ENCODE measurements at places on chromosomes 5 and 9. TPM values are rescaled to one million over a fixed set of nuclear protein-coding genes. Genes with fewer than 3 reads are reported as not detected.
A peak's percentile ranks its signal among the peaks of the same experiment; 100 is the strongest.

DNA sequence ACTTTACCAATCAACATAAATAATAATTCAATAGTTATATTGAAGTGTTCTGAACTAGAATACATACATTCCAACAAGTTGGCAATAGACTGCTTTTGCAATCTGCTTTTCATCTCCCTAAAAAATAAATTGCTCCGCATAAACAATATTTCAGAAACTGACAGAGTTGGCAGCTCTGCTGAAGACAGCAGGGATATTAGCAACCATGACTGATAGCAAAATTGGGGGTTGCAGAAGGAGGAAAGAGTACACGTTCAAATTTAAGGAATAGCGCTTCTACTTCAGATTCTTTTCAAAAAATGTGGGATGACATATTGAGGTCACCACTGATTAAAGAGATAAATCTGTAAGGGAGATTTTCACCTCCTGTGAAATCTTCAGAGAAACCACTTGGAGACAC lies 521.2 kb downstream of the DTWD2 start:
- no peak for DNase-seq

DNA sequence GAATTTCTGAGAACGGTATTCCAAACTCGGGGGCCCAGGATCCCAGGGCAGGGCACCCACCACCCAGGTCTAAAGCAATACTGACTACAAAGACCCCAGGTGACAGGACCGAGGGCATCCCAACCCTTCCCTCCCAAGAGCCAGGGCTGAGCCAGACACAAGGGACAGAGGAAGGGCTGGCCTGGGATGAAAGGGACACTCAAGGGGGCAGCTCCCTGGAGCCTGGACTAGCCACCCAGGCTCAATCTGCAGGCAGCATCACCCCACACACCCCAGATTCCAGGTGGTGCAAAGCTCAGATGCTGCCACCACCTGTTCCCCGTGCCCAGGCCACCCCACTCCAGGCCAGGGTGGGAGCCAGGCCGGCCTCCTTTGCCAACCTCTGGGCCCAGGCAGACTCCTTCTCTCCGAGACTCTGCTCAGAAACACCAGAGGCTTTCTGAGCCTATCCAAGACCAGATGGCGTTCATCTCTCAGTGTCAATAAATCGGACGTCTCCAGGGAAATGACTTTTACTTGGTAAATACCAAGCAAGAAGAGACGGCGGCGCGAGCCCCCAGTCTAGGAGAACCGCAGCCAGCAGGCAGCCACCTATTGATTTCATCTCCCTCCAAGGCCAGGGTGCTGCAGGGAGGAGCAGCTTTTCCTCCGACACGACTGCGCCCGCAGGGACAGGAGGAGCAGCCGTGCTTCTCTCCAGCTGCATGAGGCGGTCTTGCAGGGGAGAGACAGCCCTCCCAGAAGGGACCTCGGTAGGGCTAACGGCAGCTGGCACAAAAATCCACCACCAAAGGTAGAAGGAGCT lies 94.1 kb upstream of the ADAMTS2 start:
- no peak for DNase-seq

GRCh38 chr9:2385746-2386145 lies 235.8 kb upstream of the VLDLR start:
- DNase-seq = no peak

DNA sequence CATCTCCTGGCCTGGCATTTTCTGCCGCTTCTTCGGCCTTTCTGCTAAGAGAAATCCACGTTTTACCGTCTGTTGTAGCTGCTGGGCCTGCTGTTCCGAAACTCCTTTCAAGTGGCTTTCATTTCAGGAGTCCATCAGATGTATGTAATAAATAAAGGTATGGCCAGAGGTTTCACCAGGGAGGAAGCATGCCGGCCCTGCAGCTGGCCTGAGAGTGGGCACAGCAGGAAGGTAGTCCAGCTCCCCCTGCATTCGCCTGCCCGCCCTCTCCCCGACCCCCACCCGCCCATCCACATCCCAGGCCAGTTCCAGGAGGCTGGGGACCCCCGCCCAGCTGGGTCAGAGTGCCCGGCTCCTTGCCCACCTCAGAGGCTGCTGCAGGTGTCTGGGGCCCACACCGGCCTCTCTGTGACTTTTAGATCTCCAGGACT lies 46.4 kb upstream of the EXOC3 start:
- no peak for DNase-seq

DNA sequence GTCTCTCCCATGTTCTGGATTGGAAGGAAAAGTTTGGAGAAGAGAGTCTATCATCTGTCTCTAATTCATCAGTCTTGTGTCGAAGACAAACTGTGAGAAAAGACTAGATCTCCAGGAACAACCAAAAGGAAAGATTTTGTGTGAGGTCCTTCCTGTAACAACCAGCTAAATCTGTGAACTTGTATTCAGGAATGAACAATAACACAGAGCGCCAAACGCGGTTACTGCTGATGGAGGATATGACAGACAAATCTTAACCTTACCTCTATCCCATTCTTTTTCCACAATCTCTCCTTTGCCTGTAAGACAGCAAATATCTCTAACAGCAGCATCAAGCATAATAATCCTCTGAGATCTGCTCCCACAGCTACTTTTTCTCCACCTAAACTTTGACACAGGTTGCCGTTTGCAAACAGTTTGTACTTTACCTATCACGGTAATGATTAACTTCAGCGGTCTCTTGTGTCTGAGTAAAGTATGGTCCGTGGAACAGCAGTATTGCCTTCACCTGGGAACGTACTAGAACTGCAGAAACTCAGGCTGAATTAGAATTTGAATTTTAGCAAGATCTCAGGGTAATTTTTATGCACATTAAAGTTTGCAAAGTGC lies 387.6 kb downstream of the ELAVL2 start:
- no peak for DNase-seq

AGXT2 gene
- not detected for polyA plus RNA-seq

DNA sequence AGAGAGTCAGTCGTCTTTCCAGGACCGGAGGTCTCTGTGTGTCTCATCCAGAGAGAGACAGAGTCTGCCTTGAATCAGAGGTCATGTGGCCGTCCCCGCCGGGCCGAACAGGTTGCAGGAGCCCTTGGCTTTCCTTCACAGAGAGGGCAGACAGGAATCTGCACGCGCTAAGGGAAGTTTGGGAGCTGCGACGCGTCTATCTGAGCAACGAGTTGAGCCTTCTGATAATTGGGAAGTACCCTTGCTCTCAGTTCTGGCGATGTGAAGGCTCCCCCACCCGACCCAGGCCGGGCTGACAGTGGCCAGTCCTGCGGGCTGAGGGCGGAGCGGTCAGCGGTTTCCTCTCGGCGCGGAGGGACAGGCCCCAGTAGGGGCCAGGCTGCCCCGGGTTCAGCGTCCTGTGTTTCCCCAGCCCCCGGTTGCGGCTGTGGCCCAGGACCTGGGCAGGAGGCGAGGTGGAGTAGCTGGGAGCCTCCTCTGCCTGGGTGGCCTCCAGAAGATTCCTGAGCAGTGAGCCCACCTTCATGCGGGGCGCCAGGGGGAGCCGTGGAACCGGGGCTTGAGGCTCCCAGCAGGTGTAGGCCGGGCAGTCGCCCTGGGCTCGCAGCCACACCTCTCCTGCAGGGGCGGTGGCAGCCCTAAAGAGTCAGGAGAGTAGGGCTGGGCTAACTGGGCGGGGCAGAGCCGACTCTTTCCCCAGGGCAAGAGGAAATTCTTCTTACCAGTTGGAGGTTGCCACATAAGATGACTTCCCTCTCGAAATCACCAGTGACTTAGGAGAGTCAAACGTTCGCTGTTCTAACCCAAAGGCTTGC lies 13.9 kb downstream of the NR2F1 start:
- peak; percentile 32 for DNase-seq

- peak; percentile 61 for DNase-seq
Measured at GRCh38 chr9:107488375-107489143, 1.0 kb downstream of the KLF4 start.

DNA sequence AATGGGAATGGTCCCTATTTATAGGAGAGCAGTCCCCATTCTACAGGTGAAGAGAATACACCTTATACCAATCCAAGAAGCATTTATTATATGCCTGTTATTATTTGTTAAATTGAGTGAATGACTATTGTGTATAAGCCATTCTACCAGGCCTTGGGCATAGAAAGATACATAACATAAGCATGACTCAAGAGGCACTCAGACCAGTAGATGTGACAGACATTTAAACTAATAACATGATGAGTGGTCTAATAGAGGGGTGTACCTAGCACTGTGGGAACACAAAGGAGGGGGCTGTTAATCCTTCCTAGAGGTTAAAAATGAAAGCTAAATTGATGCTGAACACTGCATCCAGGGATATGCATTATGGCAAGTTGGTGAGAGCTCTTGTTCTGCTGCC lies 145.0 kb upstream of the TNC start:
- peak; percentile 23 for DNase-seq

MEIKIN gene
- polyA plus RNA-seq = not detected

HSD17B3 gene
- not detected for polyA plus RNA-seq

DNA sequence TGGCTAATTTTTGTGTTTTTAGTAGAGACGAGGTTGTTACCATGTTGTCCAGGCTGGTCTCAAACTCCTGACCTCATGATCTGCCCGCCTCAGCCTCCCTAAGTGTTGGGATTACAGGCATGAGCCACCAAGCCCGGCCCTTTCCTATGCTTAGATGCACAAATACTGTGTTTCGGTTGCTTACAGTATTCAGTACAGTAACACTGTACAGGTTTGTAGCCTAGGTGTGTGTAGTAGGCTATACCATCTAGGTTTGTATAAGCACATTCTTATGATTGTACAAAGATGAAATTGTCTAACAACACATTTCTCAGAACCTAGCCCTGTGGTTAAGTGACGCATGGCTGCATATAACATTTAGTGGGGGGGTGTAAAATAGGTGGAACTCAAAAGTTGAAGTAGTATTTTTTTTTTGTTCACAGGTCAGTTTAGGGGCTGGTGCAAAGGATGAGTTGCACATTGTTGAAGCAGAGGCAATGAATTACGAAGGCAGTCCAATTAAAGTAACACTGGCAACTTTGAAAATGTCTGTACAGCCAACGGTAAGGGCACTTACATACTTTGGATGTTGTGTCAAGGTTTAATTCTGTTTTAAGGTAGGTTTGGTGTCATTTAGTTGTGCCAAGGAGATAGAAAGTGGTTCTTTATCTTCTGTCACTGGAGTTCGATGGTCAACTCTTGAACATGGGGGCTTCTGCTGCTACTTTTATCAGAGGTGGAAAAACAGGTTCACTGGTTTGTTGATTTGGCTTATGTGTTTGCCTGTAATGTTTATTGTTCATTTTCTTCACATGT lies 3.4 kb downstream of the NPM1 start:
- no peak for DNase-seq

SLC45A2 gene
- not detected for polyA plus RNA-seq

DNA sequence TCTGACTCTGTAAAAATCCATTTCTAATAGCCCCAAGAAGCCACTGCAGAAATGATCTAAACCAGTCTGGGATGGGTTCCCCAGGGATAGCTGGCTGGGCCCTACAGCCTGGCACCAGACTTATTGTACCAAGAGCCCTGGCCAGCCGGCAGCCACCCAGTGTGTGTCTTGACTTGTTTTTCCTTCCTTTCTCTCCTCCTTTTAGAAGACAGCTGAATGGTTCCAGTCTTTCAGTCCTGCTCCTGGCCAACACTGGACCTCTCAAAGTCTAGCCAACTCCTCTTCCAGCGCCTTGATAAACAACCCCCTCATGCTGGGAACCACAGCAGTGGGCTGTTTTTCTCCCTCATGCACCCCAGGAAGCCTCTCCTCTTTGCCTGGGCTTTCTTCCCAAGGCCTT lies 34.1 kb downstream of the ATOX1 start:
- DNase-seq = no peak

DNA sequence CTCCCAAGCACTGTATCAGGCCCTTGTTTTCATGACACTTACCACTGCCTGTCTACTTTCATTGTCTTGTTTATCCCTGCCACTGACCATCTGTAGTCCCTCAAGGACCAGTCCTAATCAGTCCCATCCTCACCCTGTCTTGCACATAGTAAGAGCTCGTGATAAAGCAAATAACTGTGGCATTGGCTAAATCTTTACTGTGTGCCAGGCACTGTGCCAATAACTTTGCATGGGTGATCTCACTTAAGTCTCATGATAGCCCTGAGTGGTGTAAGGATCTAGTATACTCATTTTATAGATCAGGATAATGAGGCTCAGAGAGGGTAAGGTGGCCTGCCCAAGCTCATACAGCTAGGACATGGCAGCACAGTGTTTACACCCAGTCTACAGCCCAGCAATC lies 5.6 kb downstream of the CDX1 start:
- DNase-seq = no peak

PRR7 gene
- polyA plus RNA-seq = 11.2 TPM

TMC1 gene
- polyA plus RNA-seq = 0.01 TPM

DNA sequence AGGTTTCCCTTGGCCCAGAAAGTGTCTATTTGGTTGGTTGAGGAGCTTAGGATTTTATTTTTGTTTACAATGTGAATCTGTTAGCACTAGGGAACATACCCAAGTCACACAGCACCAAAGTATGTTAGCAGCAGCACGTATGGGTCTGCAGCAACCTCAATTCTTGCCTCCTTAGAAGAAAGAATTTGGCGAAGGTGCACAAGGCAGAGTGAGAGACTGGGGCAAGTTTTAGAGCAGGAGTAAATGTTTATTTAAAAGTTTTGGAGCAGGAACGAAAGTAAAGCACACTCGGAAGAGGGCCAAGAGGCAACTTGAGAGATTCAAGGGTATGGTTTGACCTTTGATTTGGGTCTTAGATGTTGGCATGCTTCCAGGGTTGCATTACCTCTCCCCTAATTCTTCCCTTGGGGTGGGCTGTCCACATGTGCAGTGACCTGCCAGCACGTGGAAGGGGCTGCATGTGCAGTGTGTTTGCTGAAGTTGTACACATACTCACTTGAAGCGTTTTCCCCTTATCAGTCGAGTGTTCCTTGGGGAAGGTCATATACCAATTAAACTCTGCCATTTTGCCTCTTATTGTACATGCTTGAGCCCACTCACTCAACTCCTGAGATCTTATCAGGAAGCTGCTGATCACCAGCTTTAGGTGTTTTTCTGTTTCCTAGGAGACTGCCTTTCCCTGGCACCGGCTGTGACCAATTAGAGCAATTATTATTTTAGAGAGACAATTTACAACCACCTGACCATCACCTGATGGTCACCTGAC lies 64.9 kb upstream of the SHC3 start:
- DNase-seq = no peak

IRGM gene
- polyA plus RNA-seq = not detected

GRCh38 chr5:949815-950560 lies 57.3 kb downstream of the TRIP13 start:
- DNase-seq = no peak

DNA sequence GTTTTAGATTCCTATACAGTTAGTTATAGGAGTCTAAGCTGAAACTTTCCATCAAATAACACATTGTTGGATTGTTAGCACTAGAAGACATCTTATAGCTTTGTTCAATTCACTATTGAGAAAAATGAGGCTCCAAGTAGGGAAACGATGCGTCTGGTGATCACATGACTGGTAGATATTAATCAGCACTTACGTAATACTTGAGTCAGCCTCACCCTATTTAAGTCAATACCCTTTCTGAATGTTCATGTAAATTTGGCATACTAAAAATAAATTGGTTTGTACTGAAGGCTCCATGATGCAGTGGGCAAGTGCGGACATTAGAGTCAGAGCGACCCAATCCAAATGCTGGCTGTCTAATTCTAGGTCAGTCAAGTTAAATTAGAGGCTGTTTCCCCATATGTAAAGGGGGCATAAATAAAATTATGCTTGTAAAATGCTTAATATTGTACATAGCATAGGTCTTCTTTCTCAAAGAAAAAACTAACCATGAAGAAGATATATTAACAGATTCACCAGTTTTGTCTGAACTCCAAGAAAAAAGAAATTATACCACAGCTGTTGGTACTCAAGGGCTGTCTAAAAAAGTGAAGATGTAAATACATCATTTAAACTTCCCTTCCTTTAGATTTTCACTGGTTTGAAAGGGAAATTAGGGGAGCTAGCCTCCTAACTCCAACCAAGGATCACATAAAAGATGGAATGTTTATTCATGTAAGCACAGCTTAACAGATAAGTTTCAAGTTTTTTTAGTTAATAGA lies 406.6 kb upstream of the TLE4 start:
- DNase-seq = no peak
